ENCODE measurements at places on chromosomes 7 and 10. TPM values are rescaled to one million over a fixed set of nuclear protein-coding genes. Genes with fewer than 3 reads are reported as not detected.
A peak's percentile ranks its signal among the peaks of the same experiment; 100 is the strongest.

Gene EMX2
- total RNA-seq: not detected

GRCh38 chr10:35194906-35195305 is 68.3 kb downstream of the CREM start:
- peaks cover 53% of the 10 kb centered on the region for H3K4me1 ChIP-seq
- H3K4me3 ChIP-seq: peak overlapping the region; percentile 84
- DNase-seq: peak; percentile 50
- peak overlapping the region; percentile 100 for H3K27ac ChIP-seq
- H3K36me3 ChIP-seq: peaks cover 26% of the 10 kb centered on the region
- H3K27me3 ChIP-seq: no peaks in the 10 kb centered on the region

GRCh38 chr10:119933179-119933578 is 40.6 kb downstream of the SEC23IP start:
- no peak overlapping the region for H3K4me3 ChIP-seq
- H3K27me3 ChIP-seq: no peaks in the 10 kb centered on the region
- no peak for DNase-seq
- H3K4me1 ChIP-seq: peaks cover 20% of the 10 kb centered on the region
- H3K27ac ChIP-seq: no peak overlapping the region

- peaks cover 3% of the 10 kb centered on the region for H3K36me3 ChIP-seq
- H3K27me3 ChIP-seq: peaks cover 62% of the 10 kb centered on the region
- H3K27ac ChIP-seq: peak overlapping the region; percentile 20
- peak; percentile 50 for DNase-seq
- H3K4me1 ChIP-seq: peaks cover 48% of the 10 kb centered on the region
Measured at GRCh38 chr10:21519941-21520436, 5.5 kb downstream of the SKIDA1 start.

Gene WAC
- total RNA-seq: 145 TPM

Gene SPDYE5
- not detected for total RNA-seq

DNA sequence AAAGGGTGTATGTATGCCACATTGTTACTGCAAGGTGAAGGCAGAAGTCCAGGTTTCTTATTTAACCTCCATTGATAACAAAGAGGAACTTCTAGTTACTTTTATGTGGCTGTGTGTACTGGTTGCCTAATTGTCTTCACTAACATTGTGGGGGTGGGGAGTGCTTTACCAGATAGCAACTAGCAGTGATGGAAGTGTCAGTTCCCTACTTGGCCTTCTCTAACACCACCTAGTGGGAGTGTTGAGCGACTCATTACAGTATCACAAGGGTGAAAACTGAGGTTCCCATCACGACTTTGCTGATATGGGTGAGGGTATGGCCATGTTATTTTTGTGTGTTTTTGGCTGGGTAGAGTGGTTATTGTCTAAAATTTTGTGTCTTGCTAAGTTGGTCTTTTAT is 274.4 kb downstream of the THSD7A start:
- H3K36me3 ChIP-seq: no peaks in the 10 kb centered on the region
- no peak overlapping the region for H3K4me3 ChIP-seq
- no peaks in the 10 kb centered on the region for H3K27me3 ChIP-seq
- H3K4me1 ChIP-seq: no peaks in the 10 kb centered on the region
- DNase-seq: no peak

Gene FFAR4
- total RNA-seq: not detected

DNA sequence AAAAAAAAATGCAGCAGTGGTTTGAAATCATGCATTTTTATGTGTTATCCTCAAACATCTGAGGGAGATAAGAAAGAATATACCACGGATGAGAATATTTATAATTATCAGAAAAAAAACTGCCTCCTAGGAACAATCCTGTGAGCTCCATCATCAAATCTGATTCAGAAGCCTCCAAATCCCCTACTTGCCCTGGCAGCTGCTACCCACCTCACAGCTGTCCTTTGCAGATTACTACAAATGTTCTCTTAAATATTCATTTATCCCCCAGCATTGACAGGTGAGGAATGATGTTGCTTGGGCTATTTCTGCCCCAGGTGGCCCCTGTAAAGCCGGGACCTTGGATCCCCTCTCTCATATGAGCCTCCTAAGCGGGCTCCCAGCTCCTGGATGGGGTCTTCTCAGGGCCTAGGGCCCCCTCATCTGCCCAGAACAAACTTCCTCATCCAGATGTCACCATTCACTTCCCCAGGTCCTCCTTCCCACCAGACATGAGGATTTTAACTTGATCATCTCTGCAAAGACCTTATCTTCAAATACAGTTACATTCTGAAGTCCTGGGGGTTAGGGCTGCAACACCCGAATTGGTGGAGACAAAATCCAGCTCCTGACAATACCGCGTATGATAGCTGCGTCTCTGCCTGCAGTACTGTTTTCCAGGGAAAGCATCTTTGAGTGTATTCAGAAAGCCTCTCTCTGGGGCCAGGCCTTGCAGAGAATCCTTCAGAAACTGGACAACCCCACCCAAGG is 81.9 kb upstream of the INSIG1 start:
- no peak overlapping the region for H3K27ac ChIP-seq
- H3K4me3 ChIP-seq: no peak overlapping the region
- DNase-seq: no peak
- no peaks in the 10 kb centered on the region for H3K36me3 ChIP-seq
- H3K4me1 ChIP-seq: peaks cover 2% of the 10 kb centered on the region

DNA sequence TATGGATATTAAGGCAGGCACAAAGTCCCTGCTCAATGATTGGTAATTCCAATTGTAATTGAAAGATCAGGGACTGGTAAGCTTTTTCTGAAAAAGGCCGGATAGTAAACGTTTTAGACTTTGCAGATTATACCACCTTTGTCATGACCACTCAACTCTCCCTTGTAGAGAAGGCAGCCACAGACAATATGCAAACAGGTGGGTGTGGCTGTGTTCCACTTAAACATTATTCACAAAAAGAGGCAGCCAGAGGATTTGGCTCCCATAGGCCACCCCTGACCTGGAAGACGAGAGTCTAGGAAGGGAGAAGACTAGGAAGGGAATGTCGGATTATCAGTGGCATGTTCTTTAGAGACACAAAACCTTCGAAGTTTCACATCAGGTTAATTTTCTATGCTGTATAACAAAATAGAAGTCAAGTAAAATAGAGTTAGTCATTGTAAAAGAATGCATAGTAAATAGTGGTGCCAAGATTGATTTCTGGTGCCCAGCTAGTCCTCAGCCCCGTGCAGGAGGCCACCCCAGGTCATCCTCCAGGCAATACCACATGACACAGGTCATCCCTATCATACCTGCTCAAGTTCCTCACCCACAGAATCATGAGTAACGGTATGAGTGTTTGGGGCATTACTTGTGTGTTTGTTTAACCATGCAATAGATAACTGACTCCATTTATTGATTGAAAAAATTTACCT is 193.8 kb downstream of the PLPP4 start:
- no peak for DNase-seq
- H3K36me3 ChIP-seq: no peaks in the 10 kb centered on the region
- H3K4me1 ChIP-seq: no peaks in the 10 kb centered on the region
- no peaks in the 10 kb centered on the region for H3K27me3 ChIP-seq
- no peak overlapping the region for H3K4me3 ChIP-seq
- H3K27ac ChIP-seq: no peak overlapping the region

Gene PGAM2
- not detected for total RNA-seq

DNA sequence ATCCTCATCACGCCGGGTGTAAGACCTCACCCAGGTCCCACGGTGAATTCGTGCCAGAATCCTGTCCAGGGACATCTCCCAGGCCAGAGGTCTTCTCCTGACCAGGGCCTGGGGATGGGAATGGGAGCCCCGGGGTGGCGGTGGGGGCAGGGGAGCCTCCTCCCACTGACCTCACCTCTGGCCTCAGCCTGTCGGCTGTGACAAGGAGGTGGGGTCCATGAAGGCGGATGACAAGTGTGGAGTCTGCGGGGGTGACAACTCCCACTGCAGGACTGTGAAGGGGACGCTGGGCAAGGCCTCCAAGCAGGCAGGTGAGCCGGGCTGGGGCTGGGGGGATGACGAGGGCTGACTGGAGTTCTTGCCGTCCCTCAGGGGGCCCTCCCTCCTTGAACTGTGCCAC is 41.3 kb downstream of the TBATA start:
- no peaks in the 10 kb centered on the region for H3K27me3 ChIP-seq
- DNase-seq: no peak
- peaks cover 13% of the 10 kb centered on the region for H3K4me1 ChIP-seq

- H3K27me3 ChIP-seq: peaks cover 17% of the 10 kb centered on the region
- H3K27ac ChIP-seq: no peak overlapping the region
- no peaks in the 10 kb centered on the region for H3K4me1 ChIP-seq
- DNase-seq: no peak
Measured at GRCh38 chr10:62934258-62934657, 118.1 kb upstream of the EGR2 start.

GRCh38 chr10:123912871-123913270 is 21.3 kb upstream of the CPXM2 start:
- H3K27ac ChIP-seq: no peak overlapping the region
- no peak overlapping the region for H3K4me3 ChIP-seq
- no peak for DNase-seq
- H3K27me3 ChIP-seq: peaks cover 2% of the 10 kb centered on the region

- H3K36me3 ChIP-seq: peaks cover 5% of the 10 kb centered on the region
- peaks cover 41% of the 10 kb centered on the region for H3K4me1 ChIP-seq
- H3K27me3 ChIP-seq: no peaks in the 10 kb centered on the region
- DNase-seq: no peak
Measured at GRCh38 chr7:148708026-148708885, 9.6 kb downstream of the CUL1 start.

DNA sequence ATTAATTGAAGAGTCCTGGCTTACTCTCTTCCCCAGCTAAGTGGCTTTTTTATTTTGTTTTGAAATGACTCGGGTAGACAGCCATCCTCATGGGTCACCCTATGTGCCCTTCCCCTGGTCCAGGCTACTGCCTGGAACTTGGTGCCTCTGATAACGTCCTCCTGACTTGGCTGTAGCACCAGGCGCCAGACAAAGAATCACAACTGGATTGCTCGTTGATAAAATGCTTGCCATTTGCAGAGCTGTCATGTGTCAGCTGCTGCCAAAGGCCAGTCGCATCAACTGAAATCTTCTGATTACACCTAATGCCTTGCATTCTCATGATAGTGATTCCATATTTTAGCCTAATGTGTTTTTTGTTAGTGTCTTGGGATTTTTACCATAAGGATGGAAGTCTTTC is 27.4 kb upstream of the ABLIM1 start:
- no peaks in the 10 kb centered on the region for H3K27me3 ChIP-seq
- H3K27ac ChIP-seq: no peak overlapping the region
- no peak for DNase-seq

DNA sequence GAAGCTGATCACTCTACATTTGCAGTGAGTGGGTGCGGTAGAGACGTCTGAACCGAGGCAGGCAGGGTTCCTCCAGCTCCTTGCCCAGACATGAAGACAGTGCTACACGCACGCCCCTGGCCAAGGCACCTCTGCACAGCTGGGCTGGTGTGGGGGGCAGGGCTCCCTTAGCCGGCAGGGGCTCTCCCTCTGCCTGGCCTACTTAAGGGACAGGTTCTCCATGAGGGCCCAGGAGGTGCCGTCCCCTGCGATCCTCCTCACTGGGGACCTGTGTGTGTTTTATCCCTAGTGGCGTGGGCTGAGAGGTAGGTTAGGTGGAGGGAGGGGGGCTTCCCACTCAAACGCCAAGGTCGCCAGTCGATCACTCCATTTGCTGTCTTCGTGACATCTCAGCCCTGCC is 35.3 kb downstream of the IL15RA start:
- H3K4me1 ChIP-seq: peaks cover 11% of the 10 kb centered on the region
- H3K36me3 ChIP-seq: peaks cover 15% of the 10 kb centered on the region
- no peak for DNase-seq

DNA sequence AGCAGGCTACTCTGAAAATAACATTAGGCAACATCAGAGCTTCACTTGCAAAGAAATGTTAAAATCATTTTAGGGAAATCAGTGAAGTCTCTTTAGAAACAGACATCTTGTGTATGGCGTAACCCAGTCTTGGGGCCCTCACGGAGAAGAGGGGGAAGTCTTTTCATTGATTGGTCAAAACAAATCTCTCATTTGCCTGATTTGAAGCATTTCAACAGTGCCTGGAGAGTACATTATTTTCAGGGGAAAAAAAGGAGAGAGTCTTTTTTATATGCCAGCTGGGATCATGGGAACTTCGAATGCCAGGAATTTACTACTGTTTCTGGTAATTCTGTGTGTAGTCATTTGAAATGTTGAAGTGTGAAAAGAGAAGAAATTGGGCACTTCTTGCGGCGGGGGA is 471.4 kb downstream of the PLXDC2 start:
- no peak for DNase-seq
- H3K4me1 ChIP-seq: no peaks in the 10 kb centered on the region
- H3K27ac ChIP-seq: no peak overlapping the region
- no peak overlapping the region for H3K4me3 ChIP-seq
- H3K36me3 ChIP-seq: no peaks in the 10 kb centered on the region

GRCh38 chr10:78044699-78045098 is 11.0 kb downstream of the RPS24 start:
- no peaks in the 10 kb centered on the region for H3K27me3 ChIP-seq
- DNase-seq: no peak
- H3K4me3 ChIP-seq: no peak overlapping the region
- peaks cover 38% of the 10 kb centered on the region for H3K4me1 ChIP-seq

- H3K4me3 ChIP-seq: no peak overlapping the region
- peaks cover 5% of the 10 kb centered on the region for H3K27me3 ChIP-seq
- H3K4me1 ChIP-seq: no peaks in the 10 kb centered on the region
- DNase-seq: no peak
- H3K36me3 ChIP-seq: no peaks in the 10 kb centered on the region
- H3K27ac ChIP-seq: no peak overlapping the region
Measured at GRCh38 chr10:33441561-33441960, 107.1 kb upstream of the NRP1 start.

DNA sequence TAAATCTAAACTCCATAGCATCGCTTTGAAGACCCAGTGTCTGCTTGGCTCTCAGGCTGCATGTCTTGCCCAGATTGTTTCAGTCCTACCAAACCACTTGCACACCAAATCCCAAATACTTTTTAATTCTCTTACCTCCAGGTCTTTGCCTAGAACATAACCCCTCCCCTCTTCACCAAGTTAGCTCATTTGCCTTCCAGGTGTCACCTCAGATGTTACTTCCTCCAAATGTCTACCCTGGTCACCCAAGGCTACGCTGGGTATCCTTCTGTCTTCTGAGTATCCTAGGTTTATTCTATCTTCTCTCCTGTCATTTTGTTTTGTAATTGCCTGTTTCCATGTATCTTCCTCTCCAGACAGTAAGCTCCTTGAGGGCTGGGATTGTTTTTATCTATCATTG is 11.1 kb downstream of the SLC25A28 start:
- no peak overlapping the region for H3K27ac ChIP-seq
- no peak for DNase-seq
- H3K4me1 ChIP-seq: peaks cover 18% of the 10 kb centered on the region
- H3K27me3 ChIP-seq: no peaks in the 10 kb centered on the region
- H3K36me3 ChIP-seq: peaks cover 28% of the 10 kb centered on the region

Gene FGFBP3
- 1.4 TPM for total RNA-seq

Gene TNS3
- not detected for total RNA-seq

- H3K36me3 ChIP-seq: no peaks in the 10 kb centered on the region
- H3K27me3 ChIP-seq: no peaks in the 10 kb centered on the region
- H3K27ac ChIP-seq: no peak overlapping the region
- DNase-seq: no peak
- peaks cover 12% of the 10 kb centered on the region for H3K4me1 ChIP-seq
Measured at GRCh38 chr7:157926107-157926506, 589.3 kb downstream of the DNAJB6 start.

Gene TMEM196
- total RNA-seq: not detected

Gene REEP3
- total RNA-seq: 20.0 TPM
